Stimulated activated CD8-positive, alpha-beta memory T cell treated with anti-CD3 and anti-CD28 coated beads, Interleukin-15, amount 100 ng/mL, for 48 hours (primary cell): ENCODE measurements at places on chromosomes 2 and 18.

- no peak for DNase-seq
Measured at GRCh38 chr2:121999264-121999663, 243.8 kb downstream of the TSN start.

GRCh38 chr2:105999211-105999989 lies 194.7 kb downstream of the UXS1 start:
- no peak for DNase-seq

DNA sequence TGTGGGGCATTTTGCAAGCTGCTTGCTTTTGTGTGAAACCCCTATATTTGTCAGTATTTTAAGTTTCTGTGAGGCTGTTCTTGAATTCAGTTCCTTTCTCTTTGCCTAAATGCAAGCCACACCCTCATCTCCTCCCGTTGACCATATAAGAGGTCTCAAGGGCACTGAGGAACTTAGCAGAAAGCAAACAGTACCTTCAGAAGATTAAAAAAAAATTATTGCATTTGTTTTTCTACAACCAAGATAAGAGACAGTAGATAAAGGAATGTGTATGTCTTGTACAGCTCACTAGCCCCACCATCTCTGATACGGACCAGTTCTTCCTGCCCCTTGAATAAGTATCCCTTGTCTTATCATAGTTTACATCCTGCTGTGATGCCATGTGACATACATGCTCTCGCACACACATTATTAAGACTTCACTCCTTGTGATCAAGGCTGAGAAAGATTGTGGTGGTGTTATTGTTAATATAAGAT lies 64.2 kb downstream of the NPAS2 start:
- DNase-seq = no peak

DNA sequence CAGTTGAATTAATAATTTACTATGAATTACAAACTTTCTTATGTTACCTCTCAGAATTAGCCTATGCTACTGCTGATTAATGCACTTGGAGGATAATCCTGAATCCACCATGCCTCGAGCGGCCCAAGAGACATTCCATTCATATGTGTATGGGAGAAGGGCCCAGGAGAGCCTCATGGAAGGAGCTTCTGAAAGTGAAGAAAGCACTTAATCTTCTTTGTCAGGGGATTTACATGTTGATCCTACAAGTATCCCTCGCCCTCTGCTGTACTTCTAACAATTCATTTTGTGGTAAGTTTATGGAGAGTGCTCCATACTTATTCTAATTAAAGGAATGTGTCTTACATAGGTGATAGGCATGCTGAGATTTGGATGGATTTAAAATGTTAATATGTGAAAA lies 1189.1 kb upstream of the NXPH2 start:
- no peak for DNase-seq

DNA sequence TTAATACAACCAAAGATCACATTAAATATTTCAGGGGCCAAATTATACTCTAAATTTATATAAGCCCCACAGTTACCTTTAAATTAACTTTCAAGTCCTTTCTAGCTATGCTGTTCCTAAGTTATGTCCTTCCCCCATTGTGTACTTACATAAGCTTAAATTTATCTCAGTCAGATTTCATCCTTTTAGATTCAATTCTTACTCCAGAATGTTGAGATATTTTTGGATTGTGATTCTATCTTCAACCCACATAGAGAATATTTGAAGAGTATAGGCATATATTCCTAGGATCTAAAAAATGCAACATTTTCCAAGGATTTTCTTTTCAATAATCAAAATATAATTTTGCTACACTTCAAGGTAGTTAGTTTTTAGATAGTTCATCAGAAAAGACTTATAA lies 242.8 kb downstream of the KCNE4 start:
- no peak for DNase-seq

DNA sequence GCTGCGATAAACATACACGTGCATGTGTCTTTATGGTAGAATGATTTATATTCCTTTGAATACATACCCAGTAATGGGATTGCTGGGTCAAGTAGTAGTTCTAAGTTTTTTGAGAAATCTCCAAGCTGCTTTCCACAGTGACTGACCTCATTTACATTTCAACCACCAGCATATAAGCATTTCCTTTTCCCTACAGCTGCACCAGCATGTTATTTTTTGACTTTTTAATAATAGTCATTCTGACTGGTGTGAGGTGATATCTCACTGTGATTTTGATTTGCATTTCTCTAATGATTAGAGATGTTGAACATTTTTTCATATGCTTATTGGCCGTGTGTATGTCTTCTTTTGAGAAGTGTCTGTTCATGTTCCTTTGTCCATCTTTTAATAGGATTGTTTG lies 22.8 kb downstream of the GALNT1 start:
- no peak for DNase-seq

- no peak for DNase-seq
Measured at GRCh38 chr2:74707837-74708236, 53.8 kb downstream of the SEMA4F start.

GRCh38 chr2:232886176-232886575 lies 16.1 kb downstream of the SNORC start:
- DNase-seq = no peak

DNA sequence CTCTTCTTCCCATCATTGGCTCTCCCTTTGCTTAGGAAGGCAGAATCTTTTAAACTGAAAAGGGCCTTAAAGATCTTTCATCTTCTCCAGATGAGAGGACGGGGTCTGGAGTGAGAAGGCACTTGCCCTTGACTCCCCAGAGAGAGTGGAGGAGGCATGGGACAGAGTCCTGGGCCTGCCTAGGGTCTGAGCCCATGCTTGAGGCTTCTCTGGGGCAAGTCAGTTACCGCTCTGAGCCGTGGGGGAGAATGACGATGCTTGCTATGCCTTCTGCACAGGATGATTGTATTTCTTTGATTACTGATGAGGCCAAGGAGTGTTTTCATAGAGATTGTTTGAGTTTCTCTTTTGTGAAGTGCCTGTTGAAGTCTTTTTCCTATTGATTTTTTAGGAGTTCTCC lies 921 bp downstream of the PLB1 start:
- DNase-seq = no peak

GRCh38 chr2:119407430-119408220 lies 24.0 kb upstream of the TMEM37 start:
- no peak for DNase-seq

- no peak for DNase-seq
Measured at GRCh38 chr2:113070606-113070975, 2.8 kb downstream of the IL1F10 start.

DNA sequence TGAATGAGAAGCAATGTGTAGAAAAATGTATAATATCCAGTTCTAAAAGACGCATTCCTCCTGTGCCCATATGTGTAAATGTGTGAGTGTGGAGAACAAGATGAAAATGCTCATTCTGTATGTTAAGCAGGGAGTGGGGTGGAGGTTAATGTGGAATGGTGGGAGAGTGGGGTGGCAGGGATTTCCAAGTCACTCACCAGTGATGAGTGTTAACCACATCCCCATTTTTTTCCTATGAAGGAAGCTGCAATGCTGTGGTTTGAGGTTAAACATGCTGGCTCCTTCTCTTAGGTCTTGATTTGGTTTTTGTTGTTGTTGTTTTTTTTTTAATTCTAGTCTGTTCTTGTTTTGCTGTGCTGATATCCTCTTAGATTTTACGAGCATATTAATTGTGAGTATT lies 169.4 kb downstream of the NEDD4L start:
- no peak for DNase-seq

- DNase-seq = no peak
Measured at GRCh38 chr2:147659051-147659450, 185.8 kb upstream of the ACVR2A start.

- no peak for DNase-seq
Measured at GRCh38 chr2:174059178-174059883, 94.2 kb upstream of the SP3 start.

- no peak for DNase-seq
Measured at GRCh38 chr18:44187090-44187489, 493.6 kb upstream of the SETBP1 start.

DNA sequence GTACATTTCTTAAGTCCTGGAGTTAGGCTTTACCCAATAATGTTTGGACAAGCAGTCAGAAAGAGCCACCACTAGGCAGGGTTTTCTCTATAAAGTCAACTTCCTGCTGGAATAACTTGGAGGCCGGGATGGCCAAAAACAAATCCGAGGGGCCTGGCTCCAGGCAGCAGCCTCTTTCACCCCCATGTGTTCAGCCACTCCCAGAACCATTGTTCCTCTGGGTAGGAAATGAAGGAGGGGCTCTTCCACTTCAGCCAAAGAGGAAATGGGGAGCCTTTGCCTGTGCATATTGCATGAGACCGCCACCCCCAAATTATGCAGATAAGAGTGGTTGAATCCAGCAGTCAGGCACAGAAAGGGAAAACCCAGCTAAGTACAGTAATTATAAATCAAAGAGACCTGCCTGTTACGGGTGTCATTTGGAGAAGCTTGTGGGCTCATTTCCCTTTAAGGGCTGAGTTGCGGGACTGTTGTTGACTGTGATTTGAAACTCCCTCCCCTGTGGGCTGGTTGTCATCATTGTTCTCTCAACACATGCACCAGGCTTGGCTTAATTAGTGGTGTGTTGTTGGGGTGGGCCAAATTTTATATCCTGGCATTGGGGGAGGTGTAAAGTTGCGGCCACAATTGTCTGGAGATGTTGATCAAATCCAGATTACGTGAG lies 212.8 kb upstream of the SOX11 start:
- no peak for DNase-seq

- no peak for DNase-seq
Measured at GRCh38 chr2:17555150-17555549, 14.7 kb downstream of the VSNL1 start.

DNA sequence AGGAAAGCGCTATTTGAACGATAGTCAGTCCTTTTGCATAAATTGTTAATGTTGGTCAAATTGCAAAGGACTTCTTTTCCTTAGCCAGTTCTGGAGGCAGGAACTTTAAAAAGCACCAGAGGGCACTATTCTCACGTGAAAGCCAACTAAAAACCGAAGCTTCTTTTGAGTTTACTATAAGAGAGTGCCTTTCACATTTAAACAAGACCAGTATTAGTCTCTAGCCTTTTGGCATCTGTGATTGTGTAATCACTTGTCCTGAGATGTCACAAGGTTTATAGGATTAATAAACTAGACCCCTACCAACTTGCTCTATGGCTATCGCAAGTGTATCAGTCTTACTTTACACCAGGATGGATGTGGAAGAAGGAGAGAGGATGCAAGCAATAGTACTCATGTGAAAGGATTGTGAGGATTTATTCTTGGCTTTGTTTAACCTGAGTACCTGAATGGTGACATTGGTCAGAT lies 14.4 kb upstream of the STAT4 start:
- no peak for DNase-seq

GRCh38 chr2:146633159-146633558 lies 1211.7 kb upstream of the ACVR2A start:
- DNase-seq = no peak

DNA sequence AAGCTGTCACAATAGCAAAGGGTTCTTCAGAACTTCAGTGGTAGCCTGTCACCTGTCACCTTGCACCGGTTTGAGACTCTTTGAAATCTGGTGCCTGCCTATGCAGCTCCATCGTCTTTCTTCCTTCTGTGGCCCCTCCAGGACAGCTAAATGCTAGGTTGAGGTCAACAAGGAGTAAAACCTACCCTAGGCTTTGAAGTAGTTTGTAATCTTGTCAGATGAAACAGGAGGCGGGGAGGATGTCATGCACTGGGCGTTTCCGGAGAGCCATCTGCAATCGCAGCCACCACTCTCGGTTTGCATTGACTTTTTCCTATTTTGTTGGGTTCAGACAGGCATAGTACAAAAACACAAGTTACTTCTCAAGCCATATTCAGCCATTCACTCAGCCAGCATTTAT lies 116.7 kb downstream of the LPIN1 start:
- no peak for DNase-seq

GRCh38 chr18:12066910-12067511 lies 26.6 kb upstream of the ANKRD62 start:
- DNase-seq = no peak

- DNase-seq = no peak
Measured at GRCh38 chr2:218962859-218963492, 3.5 kb downstream of the CDK5R2 start.

DNA sequence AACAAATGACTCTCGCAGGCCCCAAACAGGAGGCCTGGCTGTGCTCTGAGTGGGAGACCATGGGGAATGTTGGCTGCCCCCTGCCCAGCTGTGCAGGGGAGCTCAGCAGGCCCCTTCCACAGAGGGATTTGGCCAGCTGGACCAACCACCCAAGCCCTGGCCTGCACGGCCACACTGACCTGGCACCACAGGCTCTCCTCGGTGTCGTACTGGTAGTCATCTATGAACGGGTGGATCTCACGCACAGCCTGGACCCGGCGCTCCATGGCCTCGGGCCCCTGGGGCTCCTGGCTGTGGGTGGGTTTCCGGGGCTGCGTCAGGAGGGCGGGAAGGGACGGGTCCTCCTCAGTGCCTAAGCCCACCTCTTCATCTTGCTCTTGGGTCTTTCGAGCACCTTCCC lies 74.5 kb downstream of the POLR1A start:
- DNase-seq = no peak

GRCh38 chr2:74959106-74959751 lies 786 bp downstream of the POLE4 start:
- DNase-seq = no peak

DNA sequence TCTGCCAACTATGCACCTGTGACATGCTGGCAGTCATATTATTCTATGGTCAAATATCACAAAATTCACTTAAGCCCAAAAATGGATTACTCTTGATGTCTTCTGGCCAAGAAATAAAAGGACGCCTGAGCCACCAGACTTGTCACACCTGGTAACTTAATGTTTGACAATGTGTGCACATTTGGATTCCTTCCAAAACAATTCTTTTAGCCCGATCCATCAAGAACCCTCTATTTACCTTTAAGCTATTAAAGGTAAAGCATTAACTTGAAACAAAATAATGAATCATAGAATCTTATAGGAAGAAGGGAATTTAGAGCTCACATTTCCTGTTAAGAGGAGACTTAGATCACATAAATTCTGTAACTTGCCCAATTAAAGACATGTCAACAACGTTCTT lies 46.5 kb upstream of the NFU1 start:
- no peak for DNase-seq

- no peak for DNase-seq
Measured at GRCh38 chr2:44848026-44848425, 93.5 kb upstream of the SIX3 start.

DNA sequence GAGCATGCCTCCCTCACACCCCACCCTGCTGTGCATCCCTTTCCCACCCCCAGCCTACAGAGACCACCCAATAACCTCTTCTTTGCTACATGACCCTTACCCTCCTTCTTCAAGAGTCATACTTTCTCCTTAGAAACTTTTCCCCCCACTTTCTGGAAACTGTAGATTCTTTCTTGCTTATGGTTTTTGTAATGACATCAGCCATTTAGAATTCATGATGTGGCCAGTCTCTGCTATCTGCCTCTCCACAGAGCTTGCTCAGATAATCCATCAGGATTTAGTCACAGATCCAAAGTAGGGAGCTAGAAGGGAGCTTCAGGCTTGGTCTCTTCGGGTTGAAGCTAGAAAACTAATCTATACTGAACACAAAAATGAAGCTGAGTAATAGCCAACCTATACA lies 36.5 kb downstream of the GALM start:
- no peak for DNase-seq

- no peak for DNase-seq
Measured at GRCh38 chr18:34786162-34786741, 76.2 kb downstream of the DTNA start.

- no peak for DNase-seq
Measured at GRCh38 chr18:49788327-49788898, 24.9 kb downstream of the ACAA2 start.

- DNase-seq = no peak
Measured at GRCh38 chr2:149808556-149808955, 221.0 kb upstream of the MMADHC start.
